ENCODE measurements at places on chromosomes 12 and 14. TPM values are rescaled to one million over a fixed set of nuclear protein-coding genes. Genes with fewer than 3 reads are reported as not detected.
A peak's percentile ranks its signal among the peaks of the same experiment; 100 is the strongest.

- no peak for DNase-seq
- no peak overlapping the region for H3K4me3 ChIP-seq
- H3K27me3 ChIP-seq, result no peaks in the 10 kb centered on the region
- no peak overlapping the region for H3K27ac ChIP-seq
Measured at GRCh38 chr12:66033151-66033550, 97.4 kb downstream of the LLPH start.

GRCh38 chr14:86050072-86050683 lies 520.2 kb downstream of the FLRT2 start:
- H3K27ac ChIP-seq, result no peak overlapping the region
- no peaks in the 10 kb centered on the region for H3K36me3 ChIP-seq
- no peaks in the 10 kb centered on the region for H3K27me3 ChIP-seq
- H3K4me1 ChIP-seq, result no peaks in the 10 kb centered on the region
- no peak for DNase-seq

- H3K4me1 ChIP-seq, result no peaks in the 10 kb centered on the region
- H3K27me3 ChIP-seq, result no peaks in the 10 kb centered on the region
- H3K36me3 ChIP-seq, result no peaks in the 10 kb centered on the region
- no peak overlapping the region for H3K4me3 ChIP-seq
- DNase-seq, result no peak
Measured at GRCh38 chr12:121774968-121775474, 18.5 kb downstream of the RHOF start.

DNA sequence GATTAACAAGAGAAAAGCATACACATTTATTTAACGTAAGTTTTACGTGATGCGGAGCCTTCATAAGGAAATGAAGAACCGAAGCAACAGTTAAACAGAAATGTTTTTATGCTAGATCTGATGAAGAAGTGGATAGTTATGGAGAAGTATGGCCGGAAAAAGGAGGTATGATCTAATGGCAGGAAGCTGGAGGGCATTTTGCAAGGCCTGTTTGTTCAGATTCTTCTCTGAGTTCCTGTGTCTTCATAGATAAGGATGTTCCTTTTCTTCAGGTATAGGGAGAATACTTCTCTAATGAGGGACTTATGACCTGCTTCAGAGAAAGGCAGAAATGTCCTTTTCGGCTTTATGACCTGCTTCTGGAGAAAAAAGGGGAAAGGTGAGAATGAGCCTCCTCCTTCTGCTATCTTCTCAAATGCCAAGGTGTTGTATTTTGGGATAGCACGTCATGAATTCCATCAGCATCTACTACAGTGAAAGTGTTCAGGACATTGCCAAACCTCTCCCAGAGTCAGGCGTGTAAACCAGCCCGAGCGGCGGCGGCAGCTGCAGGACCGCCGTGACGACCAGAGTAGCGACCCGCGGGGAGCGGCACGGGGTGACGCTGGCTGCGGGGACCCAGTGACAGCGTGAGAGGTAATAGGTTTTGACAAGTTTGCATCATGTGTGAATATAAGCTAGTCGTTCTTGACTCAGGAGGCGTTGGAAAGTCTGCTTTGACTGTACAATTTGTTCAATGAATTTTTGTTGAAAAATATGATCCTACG lies 33.7 kb upstream of the SGPP1 start:
- no peak overlapping the region for H3K4me3 ChIP-seq
- no peaks in the 10 kb centered on the region for H3K27me3 ChIP-seq
- no peaks in the 10 kb centered on the region for H3K4me1 ChIP-seq
- DNase-seq, result no peak

- H3K27me3 ChIP-seq, result no peaks in the 10 kb centered on the region
- H3K4me3 ChIP-seq, result no peak overlapping the region
- no peak for DNase-seq
- no peak overlapping the region for H3K27ac ChIP-seq
Measured at GRCh38 chr14:54854181-54854580, 48.4 kb downstream of the GCH1 start.

GRCh38 chr12:108106599-108106998 lies 22.5 kb upstream of the WSCD2 start:
- no peak for DNase-seq
- no peak overlapping the region for H3K27ac ChIP-seq
- no peak overlapping the region for H3K4me3 ChIP-seq
- H3K27me3 ChIP-seq, result no peaks in the 10 kb centered on the region

DNA sequence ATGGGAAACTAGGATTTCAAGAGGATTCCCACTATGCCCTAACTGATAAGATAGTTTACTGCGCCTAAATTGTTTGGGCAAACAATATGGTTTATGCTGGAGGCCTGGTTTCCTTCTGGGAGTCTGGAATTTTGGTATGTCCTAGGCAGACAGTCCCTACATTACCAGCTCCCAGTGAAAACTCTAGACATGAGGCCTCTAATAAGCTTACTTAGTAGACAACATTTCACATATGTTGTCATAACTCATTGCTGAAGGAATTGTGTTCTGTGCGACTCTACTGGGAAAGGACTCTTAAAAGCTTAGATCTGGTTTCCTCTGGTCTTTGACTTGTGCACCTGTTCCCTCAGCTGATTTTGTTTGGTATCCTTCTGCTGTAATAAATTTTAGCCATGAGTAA lies 18.0 kb upstream of the PRPF39 start:
- no peak for DNase-seq
- H3K36me3 ChIP-seq, result no peaks in the 10 kb centered on the region
- no peaks in the 10 kb centered on the region for H3K4me1 ChIP-seq
- H3K4me3 ChIP-seq, result no peak overlapping the region
- H3K27me3 ChIP-seq, result no peaks in the 10 kb centered on the region
- H3K27ac ChIP-seq, result no peak overlapping the region

- H3K4me3 ChIP-seq, result no peak overlapping the region
- no peaks in the 10 kb centered on the region for H3K27me3 ChIP-seq
- no peaks in the 10 kb centered on the region for H3K36me3 ChIP-seq
- DNase-seq, result no peak
Measured at GRCh38 chr12:125610292-125610691, 545.1 kb downstream of the AACS start.

DNA sequence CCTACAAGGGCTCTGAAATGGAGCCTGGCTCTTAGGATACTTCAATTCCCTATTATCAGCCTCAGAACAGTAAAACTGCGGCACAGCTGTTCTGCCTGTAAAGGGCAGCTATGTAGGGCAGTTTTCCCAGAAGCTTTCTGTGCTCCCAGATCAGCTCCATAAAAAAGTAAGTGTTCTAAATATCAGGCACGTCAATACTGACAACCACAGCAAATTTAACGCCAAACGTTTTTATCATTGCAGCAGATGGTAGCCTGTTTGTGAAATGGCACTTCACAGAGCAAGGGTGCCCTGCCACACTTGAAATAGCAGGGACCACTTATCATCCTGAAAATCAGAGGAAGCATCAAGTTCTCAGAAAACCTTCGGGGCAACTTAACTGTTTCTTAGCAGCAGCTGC lies 54.8 kb upstream of the PTHLH start:
- H3K27ac ChIP-seq, result no peak overlapping the region
- H3K4me3 ChIP-seq, result no peak overlapping the region
- DNase-seq, result no peak
- H3K36me3 ChIP-seq, result no peaks in the 10 kb centered on the region

GRCh38 chr12:105975351-105975750 lies 163.4 kb downstream of the NUAK1 start:
- no peaks in the 10 kb centered on the region for H3K36me3 ChIP-seq
- no peaks in the 10 kb centered on the region for H3K4me1 ChIP-seq
- no peak overlapping the region for H3K4me3 ChIP-seq
- no peak for DNase-seq

- peak; percentile 98 for DNase-seq
- H3K4me3 ChIP-seq, result no peak overlapping the region
- H3K36me3 ChIP-seq, result no peaks in the 10 kb centered on the region
- peaks cover 69% of the 10 kb centered on the region for H3K4me1 ChIP-seq
- peak overlapping the region; percentile 100 for H3K27ac ChIP-seq
Measured at GRCh38 chr14:33564774-33565630, 385.9 kb downstream of the EGLN3 start.

GRCh38 chr12:55112378-55112875 lies 13.8 kb upstream of the OR9K2 start:
- no peaks in the 10 kb centered on the region for H3K27me3 ChIP-seq
- H3K4me1 ChIP-seq, result no peaks in the 10 kb centered on the region
- H3K4me3 ChIP-seq, result no peak overlapping the region
- no peaks in the 10 kb centered on the region for H3K36me3 ChIP-seq
- no peak overlapping the region for H3K27ac ChIP-seq

DNA sequence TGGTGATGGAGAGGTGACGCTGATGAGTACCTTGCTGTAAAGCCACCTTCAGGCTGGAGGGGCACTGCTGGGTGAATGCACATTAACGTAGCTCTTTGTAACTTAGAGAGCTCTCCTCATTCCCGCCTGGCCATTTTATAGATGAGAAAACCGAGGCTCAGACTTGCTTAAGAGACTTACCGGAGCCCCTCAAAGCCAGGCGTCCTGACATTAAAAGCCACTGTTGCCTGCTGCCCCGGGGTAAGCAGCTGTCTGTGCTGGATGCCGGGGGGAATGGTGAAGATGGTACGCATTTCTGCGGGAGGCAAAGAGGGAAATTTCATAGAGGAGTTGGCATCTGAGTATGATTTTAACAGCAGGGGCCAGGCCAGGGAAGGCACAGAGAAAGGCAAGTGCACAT lies 49.6 kb upstream of the VRK1 start:
- no peak overlapping the region for H3K4me3 ChIP-seq
- no peaks in the 10 kb centered on the region for H3K36me3 ChIP-seq
- no peaks in the 10 kb centered on the region for H3K4me1 ChIP-seq
- no peaks in the 10 kb centered on the region for H3K27me3 ChIP-seq
- DNase-seq, result no peak

DNA sequence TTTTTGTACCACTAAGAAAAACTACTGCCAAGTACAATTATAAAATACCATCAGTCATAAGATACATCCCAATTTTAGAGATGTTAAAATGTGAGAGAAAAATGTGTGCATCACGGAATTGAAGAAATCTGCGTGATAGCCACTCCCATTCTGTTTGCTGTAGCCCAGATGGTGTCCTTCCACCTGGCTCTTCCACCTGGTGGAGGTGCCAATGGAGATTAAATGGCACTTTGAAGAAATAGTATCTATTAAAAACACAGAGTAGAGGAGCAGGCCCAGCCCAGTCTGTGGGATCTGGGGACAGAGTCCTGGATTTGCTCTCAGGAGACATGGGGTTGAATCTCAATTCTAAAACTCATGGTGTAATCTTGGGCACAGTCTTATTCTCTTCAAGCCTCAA lies 35.5 kb downstream of the TSPAN11 start:
- no peak for DNase-seq
- H3K27ac ChIP-seq, result no peak overlapping the region
- H3K27me3 ChIP-seq, result no peaks in the 10 kb centered on the region
- H3K4me3 ChIP-seq, result no peak overlapping the region
- H3K4me1 ChIP-seq, result no peaks in the 10 kb centered on the region

GRCh38 chr14:56806760-56807159 lies 3.5 kb downstream of the OTX2 start:
- no peaks in the 10 kb centered on the region for H3K36me3 ChIP-seq
- no peaks in the 10 kb centered on the region for H3K4me1 ChIP-seq
- no peak overlapping the region for H3K4me3 ChIP-seq
- no peak overlapping the region for H3K27ac ChIP-seq

DNA sequence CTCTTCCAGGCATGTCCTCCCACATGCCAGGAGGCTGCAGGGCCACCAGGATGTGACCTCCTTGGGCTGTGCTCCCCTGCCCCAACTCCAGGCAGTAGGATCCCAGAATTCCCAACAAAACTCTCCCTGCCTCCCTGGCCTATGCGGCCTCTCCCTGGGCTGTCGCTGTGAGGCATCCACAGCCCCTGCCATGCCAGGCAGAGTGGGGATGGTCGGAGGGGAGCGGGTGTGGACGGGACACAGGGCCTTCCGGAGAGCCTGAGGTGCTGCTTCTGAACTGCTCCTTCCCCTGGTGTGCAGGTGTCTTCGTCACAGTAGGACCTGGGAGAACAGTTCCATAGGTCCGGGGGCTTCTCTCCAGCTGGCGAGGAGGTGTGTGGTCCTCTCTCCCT lies 18.3 kb downstream of the GPR132 start:
- H3K4me3 ChIP-seq, result no peak overlapping the region
- no peaks in the 10 kb centered on the region for H3K36me3 ChIP-seq
- H3K4me1 ChIP-seq, result no peaks in the 10 kb centered on the region

DNA sequence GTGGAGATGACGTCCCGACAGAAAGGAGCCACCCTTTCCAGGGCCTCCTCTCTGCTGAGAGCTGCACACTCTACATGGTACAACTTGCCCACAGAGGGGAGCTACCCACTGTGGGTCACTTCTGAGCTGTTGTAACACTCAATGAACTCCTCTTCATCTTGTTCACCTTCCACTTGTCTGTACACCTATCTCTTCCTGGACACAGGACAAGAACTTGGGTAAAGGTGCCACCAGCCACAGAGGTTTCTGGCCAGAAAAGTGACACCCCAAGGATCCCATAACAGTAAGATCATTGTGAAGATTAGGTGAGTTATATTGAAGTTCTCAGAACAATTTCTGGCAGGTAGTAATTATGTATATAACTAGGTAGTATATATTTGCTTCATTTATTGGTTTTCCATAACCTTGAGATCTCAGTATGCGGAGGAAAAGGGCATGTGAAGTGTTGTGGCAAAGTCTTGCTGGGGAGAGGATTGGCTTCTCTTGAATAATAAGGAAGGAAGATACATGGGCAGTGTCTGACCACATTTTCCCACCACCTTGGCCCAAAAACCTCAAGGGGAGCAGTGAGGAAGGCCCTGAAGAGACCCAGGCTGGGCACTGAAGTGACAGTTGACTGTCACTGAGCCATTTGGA lies 34.2 kb downstream of the KRT76 start:
- H3K4me3 ChIP-seq, result no peak overlapping the region
- H3K4me1 ChIP-seq, result no peaks in the 10 kb centered on the region
- no peaks in the 10 kb centered on the region for H3K36me3 ChIP-seq
- DNase-seq, result no peak

GRCh38 chr12:95258803-95259202 lies 41.2 kb downstream of the VEZT start:
- DNase-seq, result peak; percentile 43
- peaks cover 39% of the 10 kb centered on the region for H3K4me1 ChIP-seq
- no peak overlapping the region for H3K4me3 ChIP-seq

- DNase-seq, result no peak
- H3K27me3 ChIP-seq, result no peaks in the 10 kb centered on the region
- H3K4me1 ChIP-seq, result no peaks in the 10 kb centered on the region
Measured at GRCh38 chr12:80193865-80194264, 94.5 kb downstream of the OTOGL start.

- H3K36me3 ChIP-seq, result no peaks in the 10 kb centered on the region
- no peak overlapping the region for H3K4me3 ChIP-seq
- peak; percentile 21 for DNase-seq
Measured at GRCh38 chr12:100127766-100128511, 14.7 kb downstream of the BLTP3B start.

Gene AKAP6
- total RNA-seq, result 0.88 TPM

Gene TEX22
- total RNA-seq, result 2.1 TPM

Gene MMP19
- total RNA-seq, result 0.31 TPM

Gene BIN2
- not detected for total RNA-seq

Gene PTPN6
- total RNA-seq, result 1.8 TPM

Gene APOF
- not detected for total RNA-seq

Gene POMT2
- 48.2 TPM for total RNA-seq

Gene ADCY4
- total RNA-seq, result 87.0 TPM

Gene GPR68
- total RNA-seq, result 0.51 TPM

Data from endothelial cell of umbilical vein (primary cell).